HCT116 (cell line): ENCODE measurements at places on chromosomes 5 and 9. TPM values are rescaled to one million over a fixed set of nuclear protein-coding genes. Genes with fewer than 3 reads are reported as not detected.

- DNase-seq, result no peak
These were observed 101.4 kb upstream of the SMARCA2 start for GRCh38 chr9:1913631-1914330.

- no peak for DNase-seq
These were observed 452.9 kb upstream of the ZNF608 start for GRCh38 chr5:125199373-125199772.

The IL33 gene
- total RNA-seq, result not detected

DNA sequence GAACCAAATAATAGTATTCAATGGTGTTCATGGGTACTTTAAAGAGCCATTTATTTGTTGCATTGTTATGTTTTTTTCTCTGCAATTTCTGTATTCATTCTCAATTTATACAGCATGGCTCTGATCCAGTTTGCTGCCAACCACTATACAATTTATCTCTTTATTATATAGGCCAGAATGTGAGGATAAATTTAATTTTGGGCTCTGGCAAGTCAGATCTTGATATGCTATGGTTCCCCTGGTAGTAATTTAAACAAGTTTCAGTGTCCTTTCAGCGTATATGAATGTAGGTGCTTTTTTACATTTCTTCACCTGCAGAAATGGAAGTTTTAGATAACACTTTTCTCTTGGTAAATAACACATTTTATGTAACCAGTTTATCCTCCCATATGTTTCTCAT is 1118.0 kb upstream of the SEMA6A start:
- DNase-seq, result no peak

The ADGRD2 gene
- not detected for total RNA-seq

GRCh38 chr5:61177716-61178115 is 15.4 kb upstream of the SMIM15 start:
- no peak for DNase-seq

The QSOX2 gene
- 34.6 TPM for total RNA-seq

DNA sequence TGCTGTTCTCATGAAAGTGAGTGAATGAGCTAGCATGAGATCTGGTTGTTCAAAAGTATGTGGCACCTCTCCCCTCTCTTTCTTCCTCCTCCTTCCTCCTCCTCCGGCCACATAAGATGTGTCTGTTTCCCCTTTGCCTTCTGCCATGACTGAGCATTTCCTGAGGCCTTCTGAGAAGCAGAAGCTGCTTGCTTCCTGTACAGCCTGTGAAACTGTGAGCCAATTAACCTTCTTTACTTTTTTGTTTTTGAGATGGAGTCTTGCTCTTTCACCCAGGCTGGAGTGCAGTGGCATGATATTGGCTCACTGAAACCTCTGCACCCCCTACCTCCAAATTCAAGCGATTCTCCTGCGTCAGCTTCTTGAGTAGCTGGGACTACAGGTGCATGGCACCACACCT is 6.1 kb downstream of the S100Z start:
- no peak for DNase-seq

GRCh38 chr9:118038713-118039112 is 334.5 kb downstream of the TLR4 start:
- no peak for DNase-seq

DNA sequence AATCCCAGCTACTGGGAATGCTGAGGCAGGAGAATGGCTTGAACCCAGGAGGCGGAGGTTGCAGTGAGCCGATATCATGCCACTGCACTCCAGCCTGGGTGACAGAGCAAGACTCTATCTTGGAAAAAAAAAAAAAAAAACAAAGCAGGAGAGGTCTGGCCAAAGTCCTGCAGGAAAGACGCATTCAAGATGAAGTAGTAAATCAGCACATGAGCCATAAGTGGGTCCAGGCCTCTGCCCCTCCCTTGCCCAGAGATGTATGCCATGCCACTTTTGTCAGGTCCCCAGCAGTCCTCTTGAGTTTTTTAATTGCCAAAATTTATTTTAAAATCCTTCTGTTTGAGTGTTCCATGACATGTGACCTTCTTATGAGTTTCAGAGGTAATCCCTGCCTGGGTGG is 8.5 kb upstream of the PHF19 start:
- DNase-seq, result no peak
